CD8-positive, alpha-beta memory T cell (primary cell): ENCODE measurements at places on chromosomes 2 and 18. TPM values are rescaled to one million over a fixed set of nuclear protein-coding genes. Genes with fewer than 3 reads are reported as not detected.

DNA sequence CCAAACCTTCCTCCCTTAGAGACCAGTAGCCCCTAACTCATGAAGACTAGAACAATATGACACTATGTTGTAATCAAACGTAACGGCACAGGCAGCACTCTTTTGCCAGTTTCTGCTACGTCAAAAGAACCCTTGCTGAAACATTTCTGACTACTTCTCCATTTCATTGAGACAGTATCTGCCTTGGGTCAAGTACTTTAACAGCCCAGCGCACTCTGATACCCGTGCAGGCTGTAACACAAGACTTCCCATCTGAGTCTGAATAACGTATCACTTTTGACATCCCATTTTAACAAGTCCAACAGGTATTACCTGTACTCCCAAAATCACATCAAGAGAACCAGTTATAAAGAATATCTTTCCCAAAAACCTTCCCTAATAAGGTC lies 38.4 kb downstream of the TBC1D8 start:
- no peak for DNase-seq

GRCh38 chr2:237859082-237859433 lies 365 bp upstream of the RAMP1 start:
- no peak for DNase-seq

GRCh38 chr2:238425979-238426567 lies 654 bp upstream of the ASB1 start:
- no peak for DNase-seq

- no peak for DNase-seq
Measured at GRCh38 chr2:152611458-152612231, 105.6 kb downstream of the PRPF40A start.

- no peak for DNase-seq
Measured at GRCh38 chr18:7946734-7947377, 379.7 kb downstream of the PTPRM start.

- DNase-seq = no peak
Measured at GRCh38 chr2:81901017-81901416, 1596.5 kb upstream of the LRRTM1 start.

DNA sequence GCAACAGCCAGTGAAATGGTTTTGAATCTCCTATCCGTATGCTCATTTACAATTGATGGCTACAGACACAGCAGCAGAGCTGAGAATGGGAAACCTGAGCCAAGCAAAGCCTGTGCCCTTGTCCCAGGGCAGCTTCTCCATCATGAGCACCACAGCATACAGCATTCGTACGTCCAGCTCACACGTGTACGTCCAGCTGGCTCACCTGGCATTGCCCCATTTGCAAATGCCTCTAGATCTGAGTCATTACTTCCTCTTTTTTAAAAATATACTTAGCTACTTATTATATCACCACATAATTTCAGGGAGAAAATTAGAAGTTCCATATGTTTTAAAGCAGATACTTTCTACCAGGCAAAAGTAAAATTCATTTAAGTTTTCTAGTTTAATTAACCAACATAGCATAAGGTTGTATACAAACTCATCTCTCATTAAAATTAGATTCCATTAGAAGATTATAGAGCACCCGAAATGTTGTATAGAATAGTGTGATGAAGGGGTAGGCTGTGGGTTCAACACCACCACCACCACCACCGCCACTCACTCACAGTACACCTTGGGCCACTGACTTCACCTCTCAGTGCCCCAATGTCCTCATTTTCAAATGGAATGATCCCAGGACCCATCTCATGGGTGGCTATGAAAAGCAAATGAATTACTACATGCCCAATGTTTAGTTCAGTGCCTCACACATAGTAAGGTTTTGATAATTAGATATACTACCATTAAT lies 31.4 kb upstream of the TMEM177 start:
- no peak for DNase-seq

GRCh38 chr2:238722181-238722580 lies 125.7 kb upstream of the TWIST2 start:
- no peak for DNase-seq

- peak; percentile 49 for DNase-seq
Measured at GRCh38 chr18:50401888-50402287, 27.0 kb downstream of the SKA1 start.

DNA sequence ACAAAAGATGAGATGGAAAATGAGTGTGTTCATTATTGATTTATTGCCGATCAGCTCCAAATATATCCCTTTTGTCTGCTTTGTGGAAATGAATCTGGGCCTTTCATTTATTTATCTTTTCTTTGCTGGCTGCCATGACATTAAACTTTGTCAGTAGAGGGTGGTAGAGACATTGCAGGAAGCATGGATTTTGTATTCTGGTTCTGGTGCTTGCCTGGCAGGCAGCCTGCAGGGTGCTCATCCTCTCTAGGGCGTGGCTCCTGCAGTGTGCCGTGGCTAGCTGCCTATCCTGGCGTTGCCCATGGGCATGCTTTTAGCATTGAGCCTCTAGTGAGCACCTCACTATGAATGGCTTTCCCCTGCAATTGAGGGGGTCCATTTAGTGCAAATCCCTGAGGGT lies 593.1 kb downstream of the RNF144A start:
- DNase-seq = no peak

Gene CETN1
- not detected for total RNA-seq

Gene ZNF396
- 1.2 TPM for total RNA-seq

Gene TLK1
- total RNA-seq = 79.0 TPM
